Cerebellum (tissue), 4 donors: ENCODE measurements at places on chromosomes 7 and 10. TPM values are rescaled to one million over a fixed set of nuclear protein-coding genes. Genes with fewer than 3 reads are reported as not detected.
A peak's percentile ranks its signal among the peaks of the same experiment; 100 is the strongest.

DNA sequence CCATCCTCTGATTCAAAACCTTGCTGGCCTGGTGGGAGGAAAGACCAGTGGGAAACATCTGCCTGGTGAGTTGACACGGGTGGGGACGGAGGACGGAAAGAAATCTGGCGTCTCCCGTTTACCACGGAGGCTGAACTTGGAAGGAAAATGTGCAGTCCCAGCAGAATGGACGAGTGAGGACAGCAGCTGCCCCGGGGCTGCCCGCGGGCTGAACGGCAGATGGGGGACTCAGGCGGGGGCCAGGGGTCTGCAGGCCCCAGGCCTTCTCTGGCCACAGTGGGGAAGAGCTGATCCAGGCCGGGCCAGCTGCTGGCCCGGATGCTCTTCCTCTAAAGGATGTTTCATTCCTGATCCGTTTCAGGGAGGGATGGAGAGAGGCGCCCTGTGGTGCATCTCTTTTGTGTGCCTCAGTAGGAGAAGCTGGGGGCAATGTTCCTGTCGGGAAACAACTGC, 147.5 kb upstream of the CHST15 start:
- no peak for DNase-seq

- no peak for DNase-seq
Observed at GRCh38 chr10:110793886-110794285, 77.8 kb upstream of the PDCD4 start.

DNA sequence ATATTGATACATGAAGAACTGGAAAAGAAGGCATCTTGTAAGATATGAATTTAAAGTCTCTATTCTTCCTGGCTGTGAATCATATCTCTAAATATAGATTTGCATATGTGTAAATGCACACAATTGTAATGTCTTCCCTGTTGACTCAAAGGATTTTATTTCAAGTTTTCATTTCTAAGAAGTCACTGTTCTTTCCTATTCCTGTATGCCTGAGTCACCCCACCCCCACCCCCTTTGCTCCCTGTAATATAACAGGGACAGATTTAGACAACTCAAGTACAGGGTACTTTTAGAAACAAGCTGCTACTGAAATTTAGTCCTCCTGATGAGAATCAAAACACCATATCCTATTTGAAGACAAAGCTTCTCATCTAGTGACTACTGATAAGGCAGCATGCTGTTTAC, 43.0 kb upstream of the HECTD2 start:
- DNase-seq, result no peak

- no peak for DNase-seq
Observed at GRCh38 chr7:35353481-35353880, 99.6 kb upstream of the TBX20 start.

DNA sequence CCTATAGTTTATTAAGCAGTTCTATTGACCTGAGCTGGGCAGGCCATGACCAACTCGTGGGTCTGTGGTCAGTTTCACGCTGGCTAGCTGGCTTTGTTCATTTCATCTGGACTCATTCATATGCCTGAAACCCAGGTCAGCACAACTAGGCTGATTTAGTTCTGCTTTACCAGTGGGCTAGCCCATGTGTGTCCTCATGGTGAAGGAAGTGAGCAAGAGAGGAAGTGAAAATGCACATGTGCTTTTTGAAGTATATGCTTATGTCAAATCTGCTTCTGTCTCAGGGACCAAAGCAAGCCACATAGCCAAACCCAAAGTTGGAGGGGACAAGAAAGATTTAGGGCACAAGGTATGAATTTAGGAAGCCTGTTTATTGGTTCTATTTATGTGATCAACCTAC, 154.5 kb downstream of the RNF133 start:
- DNase-seq, result no peak

DNA sequence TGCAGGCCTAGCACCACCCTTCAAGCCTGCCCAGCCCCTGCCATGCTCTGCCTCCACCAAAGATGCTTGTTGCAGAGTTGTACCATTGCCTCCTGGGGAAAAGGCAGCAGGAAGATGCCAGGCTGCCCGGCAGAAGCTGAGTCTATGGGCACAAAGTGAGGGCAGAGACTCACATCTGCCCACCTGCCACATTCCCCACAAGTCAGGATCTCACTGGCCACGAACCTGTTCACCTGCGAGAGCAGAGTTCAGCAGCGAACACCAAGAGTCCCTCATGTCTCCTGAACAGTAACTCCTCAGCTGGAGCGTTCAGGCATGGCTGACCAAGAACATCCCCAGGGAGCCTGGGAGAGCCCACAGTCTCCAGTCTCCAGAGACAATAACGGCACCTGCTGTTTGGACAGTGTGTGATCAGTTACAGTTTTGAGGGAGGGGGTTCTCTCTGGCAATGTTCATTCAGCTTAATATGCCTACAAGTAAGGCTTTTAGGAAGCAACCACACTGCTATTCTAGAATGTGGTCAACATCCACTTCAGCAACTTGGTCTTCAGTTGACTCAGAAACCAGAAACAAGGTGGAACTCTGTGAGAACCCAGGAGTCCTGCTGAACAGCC, 78.5 kb downstream of the GRID1 start:
- no peak for DNase-seq

GRCh38 chr7:77995717-77996116, 197.1 kb downstream of the PHTF2 start:
- DNase-seq, result no peak

DNA sequence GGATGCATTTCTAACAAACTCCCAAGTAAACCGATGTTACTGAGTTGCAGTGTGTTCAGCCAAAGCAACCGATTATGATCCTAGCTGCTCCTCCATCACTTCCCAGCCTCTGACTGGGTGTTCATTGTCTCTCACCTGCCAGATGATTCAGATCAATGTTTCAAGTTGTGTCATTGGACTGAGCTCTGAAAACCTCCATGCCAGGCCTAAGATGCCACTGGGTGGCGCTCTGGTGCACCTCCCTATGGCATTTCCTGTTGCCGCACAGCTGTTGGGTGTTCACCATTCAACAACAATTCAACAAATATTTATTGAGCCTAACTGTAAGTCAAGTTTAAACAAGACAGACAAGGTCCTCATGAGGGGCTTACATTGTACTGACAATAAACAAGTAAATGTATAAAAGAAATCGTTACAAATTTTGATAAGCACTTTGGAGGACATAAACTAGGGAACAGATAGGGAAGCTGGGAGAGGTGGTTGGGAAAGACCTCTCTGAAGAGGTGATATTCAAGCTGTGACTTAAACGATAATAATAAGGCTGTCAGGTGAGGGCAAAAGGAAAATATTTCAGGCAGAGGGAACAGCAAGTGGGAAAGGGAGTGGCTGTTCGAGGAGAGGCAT, 22.8 kb downstream of the RGR start:
- no peak for DNase-seq

DNA sequence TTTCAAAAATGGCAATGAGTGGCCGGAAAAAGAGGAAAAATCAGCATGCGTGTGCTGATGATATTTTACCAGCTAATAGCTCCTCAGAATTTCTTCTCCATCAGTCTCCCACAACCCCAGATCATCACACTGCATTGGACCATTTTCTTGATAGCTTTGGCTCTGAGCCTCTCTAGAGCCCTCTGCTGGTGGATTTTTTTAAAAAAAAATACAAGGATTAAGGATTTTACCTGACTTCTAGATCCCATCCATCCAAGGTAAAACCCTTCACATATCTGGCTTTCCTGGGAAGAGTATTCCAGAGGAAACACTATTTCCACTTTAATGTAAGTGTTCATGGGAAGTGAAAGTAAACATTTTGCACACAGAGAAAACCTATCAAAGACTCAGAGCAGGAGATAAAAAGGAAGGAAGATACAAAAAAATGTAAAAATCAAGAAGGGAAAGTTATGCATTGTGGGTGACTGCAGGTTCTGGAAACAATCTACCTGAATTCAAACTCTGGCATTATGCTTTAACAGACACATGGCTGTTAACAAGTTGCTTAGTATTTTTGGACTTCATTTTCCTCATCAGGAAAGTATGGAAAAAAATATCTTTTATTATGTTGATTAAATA, 380.9 kb downstream of the LRRTM3 start:
- DNase-seq, result peak; percentile 2

DNA sequence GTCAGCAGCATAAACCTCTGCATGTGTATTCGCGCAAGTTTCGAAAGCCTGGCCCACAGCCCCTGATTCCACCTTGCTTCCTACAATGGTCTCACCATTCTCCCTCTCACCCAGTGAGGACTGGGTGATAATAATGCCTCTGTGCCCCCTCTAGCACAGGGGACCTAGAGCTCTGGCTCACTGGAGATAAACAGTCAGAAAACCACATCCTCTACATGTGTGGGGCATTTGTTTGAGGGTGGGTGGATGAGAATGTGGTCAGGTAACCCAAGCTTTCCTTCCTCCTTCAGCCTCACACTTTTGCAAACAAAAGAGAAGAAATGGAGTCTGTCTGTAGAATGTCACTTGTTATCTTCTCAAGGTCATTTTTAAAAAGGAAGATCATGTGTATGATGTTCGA, 373.5 kb downstream of the KCNMA1 start:
- DNase-seq, result no peak

GRCh38 chr10:61000769-61001730, 57.1 kb upstream of the RHOBTB1 start:
- DNase-seq, result no peak

- peak; percentile 74 for DNase-seq
Observed at GRCh38 chr10:4498711-4499251, 327.2 kb upstream of the AKR1E2 start.

GRCh38 chr7:95840953-95841950, 68.9 kb downstream of the DYNC1I1 start:
- DNase-seq, result no peak

GRCh38 chr10:58266826-58267712, 625 bp downstream of the IPMK start:
- DNase-seq, result peak; percentile 16

Gene CYP3A4
- not detected for total RNA-seq

Gene STX1A
- total RNA-seq, result 43.0 TPM
